A375 (cell line): ENCODE measurements at places on chromosomes 2 and 18. TPM values are rescaled to one million over a fixed set of nuclear protein-coding genes. Genes with fewer than 3 reads are reported as not detected.

The ITGB6 gene
- total RNA-seq = 0.11 TPM in 1 of 2 replicates, not detected in the other

The PLGLB1 gene
- 0.13 and 1.5 TPM in 2 replicates for total RNA-seq

The MC2R gene
- not detected in 2 replicates for total RNA-seq

The CELF4 gene
- not detected in 2 replicates for total RNA-seq

The LYPD6 gene
- 0.53 and 0.98 TPM in 2 replicates for total RNA-seq

The ANKRD30BL gene
- not detected in 2 replicates for total RNA-seq

The ING5 gene
- total RNA-seq = 37.2 and 47.0 TPM in 2 replicates

The CD8B gene
- total RNA-seq = not detected in 2 replicates

The PLCD4 gene
- 1.0 and 3.0 TPM in 2 replicates for total RNA-seq

The ZNF2 gene
- total RNA-seq = 0.80 and 1.0 TPM in 2 replicates

The LDLRAD4 gene
- under 0.01 and 1.6 TPM in 2 replicates for total RNA-seq

The CEP192 gene
- total RNA-seq = 15.6 and 15.7 TPM in 2 replicates

The VAMP5 gene
- total RNA-seq = 31.3 and 38.8 TPM in 2 replicates

The LOXHD1 gene
- total RNA-seq = not detected in 2 replicates

The CPLX4 gene
- not detected in 2 replicates for total RNA-seq

The IL1F10 gene
- total RNA-seq = not detected in 2 replicates

The SULT1C4 gene
- total RNA-seq = not detected in 2 replicates

The ESPNL gene
- 0.40 and 0.41 TPM in 2 replicates for total RNA-seq

The CGREF1 gene
- total RNA-seq = 19.0 and 23.2 TPM in 2 replicates

The LPIN2 gene
- total RNA-seq = 14.0 and 15.3 TPM in 2 replicates

The STAT4 gene
- 0.11 TPM in 1 of 2 replicates, not detected in the other for total RNA-seq

The LYPD6B gene
- 1.2 TPM in 1 of 2 replicates, not detected in the other for total RNA-seq

The NEU2 gene
- not detected in 2 replicates for total RNA-seq

The RAB17 gene
- total RNA-seq = 16.2 and 20.9 TPM in 2 replicates

The SLC16A14 gene
- not detected in 2 replicates for total RNA-seq

The C2orf72 gene
- total RNA-seq = 0.23 and 0.40 TPM in 2 replicates

The ECEL1 gene
- total RNA-seq = not detected in 2 replicates

The SNORC gene
- total RNA-seq = 1.1 TPM in 2 replicates

The RTKN gene
- total RNA-seq = 27.1 and 30.5 TPM in 2 replicates

The NCKAP5 gene
- 1.1 and 4.9 TPM in 2 replicates for total RNA-seq

The STARD6 gene
- total RNA-seq = 0.29 TPM in 1 of 2 replicates, not detected in the other

The NPHP1 gene
- 3.7 and 5.7 TPM in 2 replicates for total RNA-seq

The NRP2 gene
- 45.5 and 54.1 TPM in 2 replicates for total RNA-seq

The FKBP7 gene
- 8.6 and 13.4 TPM in 2 replicates for total RNA-seq

The KRTCAP3 gene
- 0.60 TPM in 1 of 2 replicates, not detected in the other for total RNA-seq

The BMP10 gene
- total RNA-seq = not detected in 2 replicates

The PLB1 gene
- total RNA-seq = 0.23 and 0.58 TPM in 2 replicates

The PAX3 gene
- 17.3 and 21.6 TPM in 2 replicates for total RNA-seq

The SRBD1 gene
- 18.0 and 22.4 TPM in 2 replicates for total RNA-seq

The SATB2 gene
- 7.9 and 9.3 TPM in 2 replicates for total RNA-seq

The ZNF385B gene
- total RNA-seq = not detected in 2 replicates

The MATN3 gene
- total RNA-seq = 0.15 and 0.66 TPM in 2 replicates

The GPD2 gene
- total RNA-seq = 48.1 and 83.3 TPM in 2 replicates

The PIKFYVE gene
- total RNA-seq = 16.6 and 17.1 TPM in 2 replicates

The SOS1 gene
- 7.8 and 8.1 TPM in 2 replicates for total RNA-seq

The ABCB11 gene
- not detected in 2 replicates for total RNA-seq

The POLE4 gene
- 52.5 and 53.6 TPM in 2 replicates for total RNA-seq
